ENCODE measurements at places on chromosomes 11 and 22.

GRCh38 chr11:95688501-95689222 is 100.9 kb downstream of the FAM76B start:
- no peak for DNase-seq

- DNase-seq = no peak
These were observed 165.7 kb downstream of the CADM1 start for GRCh38 chr11:115338476-115338875.

- no peak for DNase-seq
These were observed 172.3 kb downstream of the LDLRAD3 start for GRCh38 chr11:36116161-36116560.

GRCh38 chr11:73167363-73167954 is 25.3 kb upstream of the FCHSD2 start:
- no peak for DNase-seq

GRCh38 chr11:122773781-122774266 is 64.5 kb upstream of the CRTAM start:
- DNase-seq = no peak

DNA sequence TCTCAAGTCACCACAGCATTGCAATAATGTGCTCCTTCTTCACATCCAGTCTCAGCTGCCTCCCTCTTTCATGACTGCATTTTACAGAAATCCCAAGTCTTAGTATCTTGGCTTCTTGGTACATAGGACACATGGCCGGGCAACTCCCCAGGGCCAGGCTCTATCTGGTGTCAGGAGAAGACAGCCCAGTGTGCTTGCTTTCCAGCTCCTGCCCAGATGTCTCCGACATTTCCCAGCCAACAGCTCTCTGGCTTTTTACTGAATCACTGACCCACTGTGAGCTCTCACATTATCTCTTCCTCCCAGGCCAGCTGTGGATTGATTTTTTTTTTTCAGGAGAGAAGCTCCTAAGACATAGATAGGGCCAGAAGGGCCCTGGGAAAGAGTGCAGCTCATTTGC is 346.0 kb upstream of the C11orf87 start:
- no peak for DNase-seq

DNA sequence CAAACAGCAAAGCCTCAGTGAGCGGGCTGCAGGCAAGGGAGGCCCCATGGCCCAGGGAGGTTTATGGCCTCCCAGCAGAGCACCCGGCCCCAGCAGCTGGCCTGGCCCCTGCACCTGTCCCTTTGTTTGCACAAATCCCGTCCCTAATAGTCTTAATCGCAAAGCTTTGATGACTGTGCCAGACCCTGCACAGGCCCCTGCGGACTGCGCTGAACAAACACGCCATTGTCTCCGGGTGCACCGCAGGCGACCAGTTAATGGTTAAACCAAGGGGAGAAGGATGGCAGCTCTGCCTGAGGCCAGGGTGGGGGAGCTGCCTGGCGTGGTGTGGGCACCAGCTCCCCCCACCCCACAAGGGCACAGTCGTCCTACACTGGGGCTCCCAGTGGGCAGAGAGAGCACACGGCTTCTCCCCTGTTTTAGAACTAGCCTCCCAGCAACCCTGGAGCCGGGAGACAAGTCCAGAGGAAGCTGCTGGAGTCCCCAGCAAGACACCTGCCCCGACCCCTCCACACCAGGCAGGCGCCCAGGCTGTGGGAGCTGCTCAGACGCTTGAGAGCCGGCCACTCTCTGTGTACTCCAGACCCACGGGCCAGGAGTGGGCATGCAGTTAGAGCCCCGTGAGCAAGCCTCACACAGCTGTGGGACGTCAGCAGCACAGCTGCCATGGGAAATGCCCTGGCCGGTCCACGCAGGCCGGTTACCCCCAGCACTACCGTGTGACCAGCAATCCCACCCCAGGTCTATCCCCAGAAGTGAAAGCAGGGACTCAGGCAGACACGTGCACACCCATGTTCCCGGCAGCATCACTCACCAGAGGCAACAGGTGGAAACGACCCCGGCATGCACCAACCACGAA is 39.7 kb upstream of the TH start:
- DNase-seq = no peak

- DNase-seq = no peak
These were observed 2.2 kb downstream of the MAFF start for GRCh38 chr22:38203855-38204514.

- DNase-seq = no peak
These were observed 9.5 kb upstream of the ST3GAL4 start for GRCh38 chr11:126345759-126346585.

GRCh38 chr11:61118004-61118403 is 15.7 kb downstream of the CD5 start:
- no peak for DNase-seq

DNA sequence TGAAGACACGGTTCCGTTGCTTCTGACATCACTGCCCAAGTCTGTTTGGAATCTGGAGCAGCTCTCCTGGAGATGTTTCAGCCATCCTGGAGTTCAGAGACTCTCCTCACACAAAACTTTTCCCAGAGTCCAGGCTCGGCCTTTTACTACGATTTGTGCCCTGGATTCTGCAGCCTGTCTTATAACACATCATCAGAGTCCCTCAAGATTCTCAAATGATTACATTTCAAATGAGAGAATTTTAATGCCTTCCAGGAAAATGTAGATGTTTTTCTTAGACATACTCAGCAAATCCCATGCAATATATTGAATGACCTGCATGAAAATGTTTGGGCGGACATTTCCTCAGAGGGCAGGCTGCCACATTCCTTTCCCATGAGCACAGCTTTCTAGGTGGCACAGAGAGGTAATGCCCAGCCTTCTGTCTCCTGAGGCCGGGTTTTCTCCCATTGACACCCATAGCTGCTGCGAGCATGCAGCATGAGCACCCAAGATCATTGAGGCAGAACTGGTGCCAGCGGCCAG is 129.1 kb downstream of the SNX19 start:
- peak; percentile 36 for DNase-seq

GRCh38 chr22:20316844-20317401 is 2.9 kb downstream of the DGCR6L start:
- DNase-seq = no peak

DNA sequence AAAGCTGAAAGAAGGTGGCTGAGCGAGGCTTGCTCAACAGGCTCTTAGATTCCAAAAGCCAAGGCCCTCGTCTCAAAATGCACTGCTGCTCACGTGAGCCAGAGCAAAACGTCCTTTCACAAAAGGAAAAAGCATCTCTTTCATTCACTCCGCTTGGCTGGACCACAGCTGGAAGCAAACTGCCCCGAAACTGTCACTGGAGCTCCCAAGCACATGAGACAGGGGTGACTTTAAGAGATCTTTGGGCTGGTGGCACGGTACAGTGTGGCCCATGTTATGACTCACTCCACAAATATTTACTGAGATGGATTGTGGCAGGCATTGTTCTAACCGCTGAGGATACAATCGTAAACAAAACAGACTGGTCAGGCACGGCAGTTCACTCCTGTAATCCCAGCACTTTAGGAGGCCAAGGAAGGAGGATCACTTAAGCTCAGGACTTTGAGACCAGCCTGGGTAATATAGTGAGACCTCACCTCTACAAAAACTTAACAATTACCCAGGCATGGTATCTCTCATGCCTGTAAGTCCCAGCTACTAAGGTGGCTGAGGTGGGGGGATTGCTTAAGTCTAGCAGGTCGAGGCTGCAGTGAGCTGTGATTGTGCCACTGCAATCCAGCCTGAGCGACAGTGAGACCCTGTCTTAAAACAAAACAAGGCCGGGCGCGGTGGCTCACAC is 3.6 kb downstream of the PLA2G6 start:
- peak; percentile 53 for DNase-seq

DNA sequence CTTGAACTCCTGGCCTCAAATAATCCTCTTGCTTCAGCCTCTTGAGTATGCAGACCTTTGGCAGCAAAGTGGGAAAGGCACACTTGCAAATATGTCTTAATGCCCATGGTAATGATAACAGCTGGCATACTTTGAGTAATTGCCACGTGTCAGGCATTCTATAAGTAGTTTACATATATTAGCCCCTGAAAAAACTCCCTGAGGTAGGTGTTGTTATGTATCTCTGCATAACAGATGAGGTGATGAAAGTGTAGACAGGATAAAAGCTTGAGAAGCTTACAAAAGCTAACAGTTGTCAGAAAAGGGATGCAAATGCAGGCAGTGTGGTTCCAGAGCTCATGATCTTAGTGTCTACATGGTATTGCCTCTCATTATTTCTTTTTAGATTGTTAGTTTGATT is 291.1 kb upstream of the C11orf87 start:
- no peak for DNase-seq

GRCh38 chr22:44129619-44129976 is 51.1 kb upstream of the PARVG start:
- no peak for DNase-seq

- no peak for DNase-seq
These were observed 19.8 kb downstream of the IL2RB start for GRCh38 chr22:37129866-37130441.

DNA sequence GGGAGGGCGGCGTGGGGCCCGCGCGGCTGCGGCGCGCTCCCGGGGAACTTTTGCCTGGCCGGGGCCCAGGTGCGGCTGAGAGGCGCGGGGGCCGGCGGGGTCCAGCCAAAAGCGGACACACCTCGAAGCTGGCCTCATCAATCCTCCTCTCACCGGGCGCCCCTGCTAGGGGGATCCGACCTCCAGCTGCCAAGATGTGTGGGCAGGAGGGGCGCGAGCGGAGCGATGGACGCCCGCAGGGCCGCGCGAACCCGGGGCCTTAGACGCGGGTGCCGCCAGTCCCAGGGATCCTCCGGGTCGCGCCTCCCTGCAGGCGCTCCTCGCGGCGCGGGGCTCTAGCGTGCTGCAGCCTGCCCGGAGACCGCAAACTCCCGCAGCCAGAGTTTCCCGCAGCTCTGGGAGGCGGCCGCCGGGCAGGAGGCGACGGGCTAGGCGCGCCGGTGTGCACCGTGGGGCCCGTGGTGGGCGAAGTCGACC is 785 bp downstream of the IGSF9B start:
- DNase-seq = no peak

- no peak for DNase-seq
These were observed 66.3 kb downstream of the PRDM11 start for GRCh38 chr11:45212566-45213315.

DNA sequence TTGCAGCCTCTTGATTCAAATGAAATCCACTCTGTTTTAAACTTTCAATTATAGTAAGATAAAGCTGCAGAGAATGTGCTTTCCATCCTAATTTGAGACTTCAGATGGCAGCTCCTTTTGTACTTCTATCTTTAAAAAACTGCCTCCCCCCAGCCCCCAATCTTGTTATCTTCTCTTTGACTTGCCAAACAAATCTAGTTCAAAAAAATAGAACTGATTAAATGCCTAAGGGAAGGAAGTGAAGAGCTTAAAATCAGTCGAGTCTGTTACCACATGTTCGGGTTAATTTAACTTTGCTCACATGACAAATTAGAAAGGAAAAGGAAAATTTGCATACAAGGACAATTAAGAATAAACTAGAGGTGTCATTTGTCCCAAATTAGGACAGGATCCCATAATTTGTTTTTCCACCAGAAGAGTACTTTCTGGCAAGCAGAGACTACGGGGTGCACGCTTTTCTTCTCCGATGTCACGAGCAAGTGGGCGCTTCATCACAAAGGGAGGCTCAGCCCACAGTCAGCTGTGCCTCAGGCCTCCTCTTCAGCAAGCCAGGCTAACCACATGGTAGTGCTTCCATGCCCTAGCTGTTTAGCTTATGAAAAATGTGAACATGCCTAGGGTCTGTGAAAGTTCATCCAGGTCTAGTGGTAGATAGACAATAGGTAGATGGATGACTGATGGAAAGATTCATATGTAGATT is 69.0 kb upstream of the LDLRAD3 start:
- no peak for DNase-seq

- DNase-seq = no peak
These were observed 5.0 kb upstream of the LIMK2 start for GRCh38 chr22:31206896-31207687.

- no peak for DNase-seq
These were observed 320.2 kb upstream of the PLET1 start for GRCh38 chr11:112580864-112581263.

DNA sequence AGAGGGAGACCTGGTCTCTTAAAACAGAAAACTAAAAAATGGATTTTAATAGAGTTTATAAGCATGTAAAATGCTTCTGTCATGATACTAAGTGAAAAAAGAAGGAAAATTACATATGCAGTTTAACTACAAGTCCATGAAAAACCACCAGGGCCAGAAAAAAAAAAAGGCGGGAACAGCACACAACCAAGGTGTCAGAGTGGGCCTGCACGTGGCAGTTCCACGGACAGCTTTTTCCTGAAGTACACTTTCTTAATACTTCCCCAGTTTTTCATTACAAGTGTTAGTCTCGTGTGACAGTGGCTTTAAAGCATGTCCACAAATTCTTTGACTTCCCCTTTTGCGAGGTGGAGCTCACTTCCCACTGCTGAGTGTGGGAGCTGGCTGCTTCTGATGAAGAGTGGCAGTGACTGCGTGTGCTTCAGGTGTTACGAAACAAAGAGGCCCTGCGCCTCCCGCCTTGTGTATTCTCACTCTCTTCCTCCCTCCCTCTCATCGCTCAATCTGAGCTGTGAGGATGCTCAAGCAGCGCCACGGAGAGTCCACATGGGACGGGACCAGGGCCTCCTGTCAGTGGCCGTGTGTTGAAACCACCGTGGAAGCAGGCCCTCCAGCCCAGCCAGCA is 16.4 kb downstream of the PPM1F start:
- no peak for DNase-seq

- DNase-seq = no peak
These were observed 69.2 kb upstream of the INCENP start for GRCh38 chr11:62054484-62055121.

GRCh38 chr11:45030778-45031177 is 80.1 kb upstream of the TP53I11 start:
- DNase-seq = no peak

DNA sequence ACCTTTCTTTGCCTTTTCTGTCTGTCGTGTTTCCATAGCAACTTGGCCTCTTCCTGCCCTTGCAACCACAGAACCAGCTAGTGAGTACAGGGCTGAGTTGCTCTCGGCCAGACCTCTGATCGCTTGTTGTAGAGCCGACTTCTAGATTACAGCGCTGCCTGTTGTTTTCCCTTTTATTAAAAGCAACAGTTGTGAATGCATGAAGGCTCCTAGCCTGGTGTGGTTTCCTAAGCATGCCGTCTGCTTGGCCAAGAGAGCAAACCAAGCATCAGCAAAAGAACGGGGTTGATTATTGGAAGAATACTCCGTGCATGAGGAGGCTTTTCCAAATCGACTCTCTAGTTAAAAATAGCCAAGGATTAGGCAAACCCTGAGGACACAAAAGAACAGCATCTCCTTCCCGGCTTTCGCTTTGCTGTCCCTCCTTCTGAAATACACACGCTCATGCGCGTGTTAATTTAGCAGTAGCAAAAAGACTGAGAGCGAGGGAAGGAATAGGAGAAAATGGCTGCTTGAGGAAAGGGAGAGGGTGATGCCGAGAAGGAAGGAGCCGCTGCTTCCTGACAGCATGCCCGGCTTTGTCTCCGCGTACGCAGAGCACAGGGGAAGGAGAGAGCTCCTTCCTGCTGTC is 71.5 kb upstream of the TTC12 start:
- DNase-seq = no peak

DNA sequence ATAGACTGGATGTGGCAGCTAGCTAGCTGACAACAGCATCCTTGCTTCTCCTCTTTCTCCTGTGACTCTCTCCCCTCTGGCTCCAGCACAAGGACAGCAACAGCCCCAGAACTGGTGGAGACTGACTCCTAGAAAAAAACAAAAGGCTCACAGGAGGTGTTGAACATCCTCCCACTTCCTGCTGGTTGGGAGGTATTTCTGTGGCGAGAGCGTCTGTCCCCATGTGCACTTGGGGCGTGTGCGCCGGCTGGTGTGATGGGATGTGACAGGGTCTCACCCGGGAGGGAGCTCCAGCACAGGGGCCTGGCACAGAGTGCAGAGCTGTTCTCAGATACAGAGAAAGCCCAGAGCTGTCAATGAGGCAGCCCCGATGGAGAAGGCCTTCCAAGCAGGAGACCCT is 107.2 kb upstream of the E2F8 start:
- no peak for DNase-seq

GRCh38 chr11:129211397-129211796 is 19.3 kb upstream of the ARHGAP32 start:
- DNase-seq = no peak

All from H54 (cell line).